Activated T-helper 1 cell treated with anti-CD3 and anti-CD28 coated beads, Interleukin-2, amount 50 U/mL, for 16 hours (primary cell): ENCODE measurements at places on chromosomes 4 and X.
A peak's percentile ranks its signal among the peaks of the same experiment; 100 is the strongest.

GRCh38 chr4:3388471-3389232 is 53.1 kb upstream of the HGFAC start:
- no peak for DNase-seq

GRCh38 chrX:45903781-45904201 is 641.4 kb downstream of the ZNF674 start:
- DNase-seq, result no peak

- no peak for DNase-seq
These were observed 17.7 kb downstream of the ACSL1 start for GRCh38 chr4:184807797-184808712.

- DNase-seq, result no peak
These were observed 92.3 kb downstream of the SPRY1 start for GRCh38 chr4:123488916-123489315.

DNA sequence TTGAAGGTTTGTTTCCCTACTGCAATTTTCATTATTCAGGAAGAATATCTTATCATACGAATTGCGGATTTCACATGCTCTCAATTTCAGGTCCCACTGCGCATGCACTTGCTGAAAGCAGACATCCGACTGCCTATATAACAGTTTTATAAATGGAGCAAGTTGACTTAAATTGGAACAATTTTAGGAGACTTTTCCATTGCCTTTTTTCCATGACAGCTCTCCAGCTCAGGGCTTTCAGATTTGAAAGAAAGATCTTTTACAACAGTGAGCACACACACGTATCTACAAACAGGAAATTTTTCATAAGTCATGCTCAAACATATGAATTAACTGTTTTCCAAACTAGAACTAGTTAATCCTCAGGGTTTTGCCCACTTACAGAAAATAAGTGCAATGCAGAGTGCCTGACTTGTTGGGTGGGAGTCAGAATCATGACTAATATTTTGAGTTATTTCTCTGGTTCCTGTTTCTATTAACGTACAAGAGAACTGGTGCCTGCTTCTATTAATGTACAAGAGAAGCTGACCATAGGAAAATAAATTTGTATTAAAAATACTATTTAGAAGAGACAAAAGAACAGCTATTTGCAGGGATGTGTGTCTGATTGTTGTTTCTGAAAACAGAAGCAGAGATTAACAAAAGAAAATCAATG is 137.9 kb downstream of the GPC3 start:
- no peak for DNase-seq

GRCh38 chrX:38803588-38804431 is 2.6 kb downstream of the MID1IP1 start:
- DNase-seq, result peak; percentile 40

DNA sequence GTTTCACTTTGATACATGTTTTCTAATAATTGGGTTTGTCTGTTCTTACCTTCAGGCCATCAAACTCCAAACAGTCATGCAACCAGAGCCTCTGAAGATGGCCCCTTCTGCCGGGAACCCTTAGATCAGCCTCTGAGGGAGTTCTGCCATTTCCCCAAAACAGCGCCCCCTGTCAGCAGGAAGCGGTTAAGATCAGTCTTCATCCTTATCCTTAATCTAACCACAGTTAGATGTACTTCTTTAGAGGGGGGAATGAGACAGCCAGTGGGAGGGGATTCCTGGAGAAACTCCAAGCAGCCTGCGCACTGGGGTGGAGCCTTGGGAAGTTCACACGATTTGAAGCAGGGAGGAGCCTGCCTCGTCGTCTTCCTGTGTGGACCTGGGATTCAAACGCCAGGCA is 185.4 kb downstream of the INPP4B start:
- no peak for DNase-seq

- DNase-seq, result no peak
These were observed 1269.3 kb upstream of the TENM3 start for GRCh38 chr4:180973894-180974293.

DNA sequence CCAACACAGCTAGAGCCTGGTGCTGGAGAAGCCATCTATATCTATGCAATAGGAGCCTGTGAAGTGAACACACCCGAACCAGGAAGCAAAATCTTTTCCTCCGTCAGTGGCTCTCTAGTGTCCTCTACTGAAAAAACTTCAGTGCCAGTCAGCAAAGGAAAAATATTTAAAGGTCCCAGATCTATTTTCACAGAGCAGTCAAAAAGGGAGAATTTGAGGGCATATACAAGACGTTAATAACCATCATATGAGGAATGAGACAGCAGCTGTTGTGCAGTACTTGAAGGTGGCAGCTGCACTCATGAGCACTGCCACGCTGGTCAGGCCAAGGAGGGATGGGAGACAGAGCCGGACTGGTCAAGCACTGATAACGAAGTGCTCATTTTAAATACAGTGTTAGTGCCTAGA is 14.4 kb downstream of the MCUB start:
- no peak for DNase-seq

- DNase-seq, result no peak
These were observed 161.9 kb downstream of the PHF8 start for GRCh38 chrX:53882331-53882730.

GRCh38 chr4:87068583-87069021 is 133.8 kb downstream of the AFF1 start:
- DNase-seq, result no peak

GRCh38 chr4:47287735-47288134 is 175.8 kb downstream of the COMMD8 start:
- DNase-seq, result no peak

- DNase-seq, result no peak
These were observed 305.6 kb upstream of the DIPK2B start for GRCh38 chrX:45506149-45506730.

DNA sequence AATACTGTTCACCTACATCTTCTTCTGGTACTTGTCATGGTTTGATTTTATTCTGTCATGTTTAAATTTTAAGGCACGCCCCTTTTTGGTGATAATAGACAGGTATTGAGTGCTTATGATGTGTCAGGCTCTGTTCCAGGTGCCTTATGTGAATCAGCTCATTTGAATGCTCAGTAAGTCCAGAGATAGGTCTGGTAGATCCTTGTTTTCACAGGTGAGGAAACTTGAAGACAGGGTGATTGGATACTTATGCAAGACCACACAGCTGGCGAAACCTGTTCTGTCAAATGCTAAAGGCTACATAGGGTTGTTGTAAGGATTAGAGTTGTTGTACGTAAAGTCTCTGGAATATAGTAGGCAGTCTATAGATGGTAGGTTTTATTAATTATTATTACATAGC is 9.6 kb upstream of the SLC25A14 start:
- DNase-seq, result no peak

GRCh38 chr4:53781629-53782457 is 190.6 kb upstream of the LNX1 start:
- DNase-seq, result no peak

DNA sequence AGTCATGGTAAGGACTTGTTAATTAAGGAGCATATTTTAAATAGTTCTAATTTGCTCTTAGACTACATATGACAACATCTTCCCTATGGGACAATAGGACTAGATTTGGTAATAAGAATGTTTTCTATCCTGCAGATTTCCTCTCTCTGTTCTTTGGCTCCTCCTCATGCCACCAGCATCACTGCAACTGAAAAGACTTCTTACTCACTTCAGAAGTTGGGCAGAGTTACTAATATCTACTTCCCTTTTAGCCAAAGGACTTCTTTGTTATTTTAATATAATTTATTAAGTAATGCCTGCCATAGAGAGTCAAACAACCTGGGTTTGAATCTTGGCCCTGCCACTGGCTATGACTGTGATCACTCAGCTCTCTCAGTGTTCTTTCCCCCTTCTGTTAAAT is 16.4 kb downstream of the MMAA start:
- DNase-seq, result no peak

DNA sequence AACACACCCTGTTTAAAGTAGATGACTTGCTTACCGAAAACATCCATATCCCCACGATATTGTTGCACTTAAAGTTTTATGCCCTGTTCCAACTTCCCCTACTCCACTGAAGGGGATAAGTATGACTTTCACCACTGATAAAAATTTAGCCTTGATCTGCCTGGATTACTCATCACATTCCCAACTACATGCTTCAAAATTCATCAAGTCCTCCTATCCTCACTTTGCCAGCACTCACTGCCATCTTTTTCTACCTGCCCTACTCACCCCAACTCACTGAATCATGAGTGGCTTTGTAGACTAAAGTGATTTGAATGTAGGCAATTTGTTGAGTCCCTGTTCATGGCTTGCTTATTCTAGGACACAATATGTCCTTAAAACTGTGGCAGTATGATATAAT is 12.2 kb upstream of the GPRIN3 start:
- DNase-seq, result no peak

- no peak for DNase-seq
These were observed 53.8 kb upstream of the ATXN3L start for GRCh38 chrX:13373431-13374187.

- no peak for DNase-seq
These were observed 2.5 kb upstream of the USP9X start for GRCh38 chrX:41082783-41083182.

GRCh38 chr4:145565328-145565727 is 53.9 kb upstream of the MMAA start:
- DNase-seq, result no peak

DNA sequence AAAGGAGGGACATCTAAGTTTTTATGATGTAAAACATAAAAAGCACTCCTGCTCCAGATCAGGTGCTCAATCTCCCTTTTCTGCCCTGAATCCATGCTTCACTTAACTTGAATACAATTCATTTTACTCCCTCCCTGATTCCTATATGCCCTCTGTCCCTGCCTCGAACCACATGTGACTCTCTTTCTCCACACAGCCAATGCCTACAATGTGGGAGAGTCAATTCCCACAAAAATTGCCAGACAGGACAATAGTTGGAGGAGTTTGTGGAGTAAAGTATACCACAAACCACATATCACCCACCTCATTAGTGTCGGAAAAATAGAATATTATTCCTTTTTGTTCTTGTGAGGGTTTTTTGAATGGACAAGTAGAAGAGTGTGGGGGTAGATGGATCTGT is 9.7 kb downstream of the AMMECR1 start:
- no peak for DNase-seq

DNA sequence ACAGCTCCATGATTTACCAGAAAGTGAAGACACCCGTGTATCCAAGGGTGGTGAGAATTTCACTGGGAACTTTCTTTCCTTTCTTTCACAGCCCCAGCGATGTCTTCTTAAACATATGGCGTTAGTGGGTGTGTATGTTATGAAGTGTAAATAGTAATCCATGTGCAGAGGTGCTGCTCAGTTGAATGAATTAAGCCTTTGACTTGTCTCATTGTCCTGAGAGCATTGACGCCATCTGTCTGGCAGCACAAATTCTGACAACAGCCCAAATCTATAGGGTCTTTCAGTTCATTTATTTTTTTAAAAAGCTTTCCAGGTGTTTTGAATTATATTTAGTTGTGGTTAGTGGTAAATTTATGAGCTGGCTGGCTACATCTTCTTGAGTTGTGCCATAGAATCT is 69.4 kb downstream of the CLCN5 start:
- DNase-seq, result no peak

DNA sequence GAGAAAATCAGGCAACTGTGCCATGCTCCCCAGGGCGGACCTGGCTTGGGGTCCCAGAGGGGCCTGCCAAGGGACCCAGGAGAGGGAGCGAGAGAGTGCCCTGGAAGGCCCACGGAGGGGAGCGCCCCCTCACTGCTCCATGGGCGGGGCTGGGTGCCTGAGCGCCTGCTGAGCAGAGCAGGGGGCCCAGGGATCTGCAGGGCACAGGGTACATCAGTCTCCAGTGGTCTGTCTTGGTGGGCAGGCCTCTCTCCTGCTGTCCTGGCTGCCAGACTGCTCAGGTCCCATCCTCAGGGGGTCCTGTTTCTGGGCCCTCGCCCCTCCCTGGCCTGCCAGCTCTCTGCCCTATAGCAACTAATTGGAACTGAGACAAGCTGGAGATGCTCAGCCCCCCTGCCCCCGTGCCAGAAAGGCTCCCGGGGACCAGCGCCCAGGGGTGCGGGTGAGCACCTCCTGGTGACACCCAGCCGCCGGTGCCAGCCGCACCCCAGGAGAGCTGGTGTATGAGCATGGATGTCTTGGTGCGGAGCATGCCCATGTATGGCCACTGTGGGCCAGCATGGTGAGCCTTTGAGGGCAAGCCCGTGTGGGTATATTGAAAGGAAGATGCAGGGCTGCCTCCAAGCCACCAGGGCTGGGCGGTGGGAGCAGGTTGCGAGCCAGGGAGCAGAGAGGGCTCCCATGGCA is 1.3 kb downstream of the BGN start:
- DNase-seq, result no peak

- DNase-seq, result no peak
These were observed at the start of gene PHKA2 for GRCh38 chrX:18983666-18984380. PHKA2 (minus strand) TSS chrX:18984114; CDS start chrX:18983932, 182 bp downstream.

GRCh38 chrX:144275367-144275766 is 391.5 kb downstream of the UBE2NL start:
- no peak for DNase-seq

DNA sequence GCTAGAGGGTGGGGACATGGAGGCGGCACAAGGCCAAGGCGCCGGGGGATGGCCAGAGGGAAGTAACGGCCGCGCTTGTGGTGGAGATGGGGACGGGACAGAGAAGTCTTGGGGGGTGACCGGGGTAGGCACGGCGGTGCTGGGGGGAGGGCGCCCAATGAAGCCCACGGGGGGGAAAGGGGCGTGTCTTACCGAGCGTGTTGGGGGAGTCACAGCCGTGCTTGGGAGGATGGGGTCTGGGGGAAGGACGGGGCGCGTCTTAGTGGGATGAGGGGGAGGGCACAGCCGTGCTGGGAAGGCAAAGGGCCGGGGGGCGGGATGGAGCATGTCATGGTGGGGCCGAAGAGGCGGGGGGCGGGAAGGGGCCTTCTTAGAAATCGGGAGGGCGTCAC is 952 bp downstream of the ARSD start:
- DNase-seq, result no peak

- DNase-seq, result no peak
These were observed 177.6 kb downstream of the CPE start for GRCh38 chr4:165556383-165556782.

DNA sequence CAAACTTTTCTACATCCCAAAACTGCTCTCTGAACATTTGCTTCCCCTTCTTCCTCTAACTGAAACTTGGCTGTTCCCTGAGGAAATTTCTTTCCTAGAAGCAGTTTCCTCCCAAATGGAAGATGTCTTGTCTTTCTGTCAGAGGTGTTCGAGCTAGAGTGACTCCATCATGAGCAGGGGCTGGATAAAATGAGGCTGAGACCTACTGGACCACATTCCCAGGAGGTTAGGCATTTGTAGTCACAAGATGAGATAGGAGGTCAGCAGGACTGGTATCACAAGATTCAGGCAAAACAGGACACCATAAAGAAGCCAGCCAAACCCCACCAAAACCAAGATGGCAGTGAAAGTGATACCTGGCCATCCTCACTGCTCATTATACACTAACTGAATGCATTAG is 35.8 kb upstream of the PGRMC2 start:
- no peak for DNase-seq

GRCh38 chr4:173446416-173446815 is 47.5 kb upstream of the SCRG1 start:
- no peak for DNase-seq

DNA sequence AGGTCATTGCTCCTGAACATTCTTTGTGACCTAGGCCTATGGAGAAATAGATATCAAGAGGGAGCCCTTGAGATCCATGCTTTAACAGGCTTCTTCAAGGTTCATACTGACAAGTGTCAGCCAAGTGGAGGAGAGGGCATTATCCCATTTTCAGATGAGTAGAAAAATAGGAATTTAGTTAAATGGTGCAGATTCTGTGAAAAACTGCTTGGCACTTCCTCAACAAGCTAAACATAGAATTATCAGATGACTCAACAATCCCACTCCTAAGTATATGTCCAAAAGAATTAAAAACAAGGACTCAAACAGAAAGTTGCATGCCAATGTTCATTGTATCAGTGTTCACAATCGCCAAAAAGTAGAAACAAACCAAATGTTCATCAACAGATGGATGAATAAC is 43.8 kb upstream of the KCNIP4 start:
- DNase-seq, result no peak

- no peak for DNase-seq
These were observed 89.4 kb upstream of the DKK2 start for GRCh38 chr4:107125496-107125895.
